ENCODE measurements at places on chromosomes 1 and 21. TPM values are rescaled to one million over a fixed set of nuclear protein-coding genes. Genes with fewer than 3 reads are reported as not detected.

Gene MRAP
- polyA plus RNA-seq: not detected

Gene TNFRSF1B
- 0.07 TPM for polyA plus RNA-seq

Gene VWA5B1
- not detected for polyA plus RNA-seq

GRCh38 chr1:172417557-172417956 is 2.9 kb upstream of the C1orf105 start:
- no peak for DNase-seq

- no peak for DNase-seq
These were observed 60.8 kb downstream of the ALPL start for GRCh38 chr1:21569820-21570527.

DNA sequence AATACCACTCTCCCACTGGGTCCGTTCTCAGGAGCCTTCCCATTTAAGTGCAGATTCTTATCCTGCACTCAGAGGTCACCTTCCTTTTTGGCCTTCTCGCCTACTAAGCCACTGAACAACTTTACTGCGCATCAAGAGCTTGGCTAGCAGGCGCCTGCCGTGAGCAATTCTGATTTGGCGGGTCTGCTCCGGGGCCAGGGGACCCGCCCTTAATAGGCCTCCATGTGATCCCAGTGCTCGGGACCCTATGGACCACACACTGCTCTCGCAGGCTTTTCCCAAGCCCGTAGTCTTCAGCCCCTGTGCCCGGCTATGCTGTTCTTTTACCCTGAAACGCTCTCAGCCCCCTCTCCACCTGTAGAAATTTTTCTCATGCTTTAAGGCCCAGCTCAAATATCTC is 45.1 kb downstream of the BCL9 start:
- DNase-seq: no peak

GRCh38 chr1:235088430-235088829 is 40.2 kb downstream of the TOMM20 start:
- no peak for DNase-seq

- DNase-seq: no peak
These were observed 309.6 kb downstream of the COL11A1 start for GRCh38 chr1:102798718-102799117.

DNA sequence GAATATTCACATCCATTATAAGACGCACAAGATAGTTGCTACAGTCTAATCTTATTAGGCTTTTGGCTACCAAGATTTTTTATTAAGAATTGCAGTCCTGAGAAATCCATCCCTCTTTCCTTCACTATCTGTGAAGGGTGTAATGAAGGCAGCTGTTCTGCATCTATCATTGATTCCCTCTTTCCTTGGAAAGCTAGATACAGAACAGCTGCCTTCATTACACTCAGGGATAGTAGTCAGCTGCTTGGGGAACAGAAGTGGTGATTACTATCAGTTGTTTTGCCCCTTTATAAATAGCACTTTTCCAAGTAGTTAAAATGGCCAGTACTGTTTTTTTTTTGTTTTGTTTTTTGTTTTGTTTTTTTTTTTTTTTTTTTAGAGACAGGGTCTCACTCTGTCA is 70.2 kb downstream of the IARS2 start:
- no peak for DNase-seq
